Activated T-helper 17 cell treated with anti-CD3 and anti-CD28 coated beads, Interleukin-2, amount 50 U/mL, for 72 hours (primary cell): ENCODE measurements at places on chromosomes 16 and 17. TPM values are rescaled to one million over a fixed set of nuclear protein-coding genes. Genes with fewer than 3 reads are reported as not detected.

GRCh38 chr17:69856946-69857345 is 218.1 kb upstream of the KCNJ16 start:
- ATAC-seq = no peak

- no peak for ATAC-seq
Measured at GRCh38 chr17:28538296-28538895, 14.0 kb downstream of the UNC119 start.

GRCh38 chr16:12358898-12359297 is 382.4 kb downstream of the SNX29 start:
- ATAC-seq = no peak

DNA sequence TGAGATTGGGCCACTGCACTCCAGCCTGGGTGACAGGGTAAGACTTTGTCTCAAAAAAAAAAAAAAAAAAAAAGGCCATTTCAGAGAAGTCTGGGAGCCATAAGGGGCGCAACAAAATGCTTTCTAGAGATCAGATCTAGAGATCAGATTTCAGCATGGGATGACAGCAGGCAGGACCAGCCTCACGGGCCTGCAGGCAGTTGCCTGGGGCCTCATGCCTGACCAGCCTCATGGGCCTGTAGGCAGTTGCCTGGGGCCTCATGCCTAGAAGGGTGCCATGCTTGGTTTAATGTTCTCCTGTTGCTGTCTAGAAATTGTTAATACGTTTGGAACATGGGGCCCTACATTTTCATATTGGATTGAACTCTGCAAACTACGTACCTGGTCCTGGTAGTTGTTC is 59.4 kb downstream of the MARF1 start:
- ATAC-seq = no peak

GRCh38 chr16:49276646-49277385 is 4.8 kb downstream of the CBLN1 start:
- ATAC-seq = no peak

DNA sequence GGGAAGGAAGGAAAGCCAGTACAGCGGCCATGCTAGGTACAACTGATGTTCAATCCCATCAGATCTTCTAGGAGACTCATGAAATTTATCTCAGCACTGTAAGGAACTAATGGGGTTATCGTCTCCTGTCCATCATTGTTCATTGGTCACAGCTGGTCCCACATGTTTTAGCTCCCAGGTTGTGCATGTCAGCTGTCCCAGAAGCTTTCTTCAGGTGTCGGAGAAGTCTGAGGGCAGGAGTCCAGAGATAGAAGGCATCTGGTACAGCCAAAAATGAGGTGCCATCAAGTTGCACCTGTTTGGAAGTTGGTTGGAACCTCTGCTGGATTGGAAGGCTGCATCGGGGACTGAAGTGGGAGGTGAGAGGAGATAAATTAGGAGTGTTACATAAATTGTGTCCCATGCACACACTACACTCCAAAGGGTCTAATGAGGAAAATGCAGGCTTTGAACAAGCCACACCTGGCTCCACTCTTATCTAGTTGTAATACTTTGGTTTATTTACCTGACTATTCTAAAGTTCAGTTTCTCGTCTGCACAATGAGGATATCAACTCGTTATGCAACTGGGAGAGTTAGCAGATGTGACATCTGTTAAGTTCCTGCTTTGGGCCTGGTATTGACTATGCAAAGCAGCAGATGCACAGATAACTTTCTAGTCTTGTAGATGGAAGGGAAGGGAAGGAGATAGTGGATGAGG is 62.9 kb downstream of the MAP2K6 start:
- no peak for ATAC-seq

- ATAC-seq = no peak
Measured at GRCh38 chr16:78199325-78200022, 100.0 kb downstream of the WWOX start.

DNA sequence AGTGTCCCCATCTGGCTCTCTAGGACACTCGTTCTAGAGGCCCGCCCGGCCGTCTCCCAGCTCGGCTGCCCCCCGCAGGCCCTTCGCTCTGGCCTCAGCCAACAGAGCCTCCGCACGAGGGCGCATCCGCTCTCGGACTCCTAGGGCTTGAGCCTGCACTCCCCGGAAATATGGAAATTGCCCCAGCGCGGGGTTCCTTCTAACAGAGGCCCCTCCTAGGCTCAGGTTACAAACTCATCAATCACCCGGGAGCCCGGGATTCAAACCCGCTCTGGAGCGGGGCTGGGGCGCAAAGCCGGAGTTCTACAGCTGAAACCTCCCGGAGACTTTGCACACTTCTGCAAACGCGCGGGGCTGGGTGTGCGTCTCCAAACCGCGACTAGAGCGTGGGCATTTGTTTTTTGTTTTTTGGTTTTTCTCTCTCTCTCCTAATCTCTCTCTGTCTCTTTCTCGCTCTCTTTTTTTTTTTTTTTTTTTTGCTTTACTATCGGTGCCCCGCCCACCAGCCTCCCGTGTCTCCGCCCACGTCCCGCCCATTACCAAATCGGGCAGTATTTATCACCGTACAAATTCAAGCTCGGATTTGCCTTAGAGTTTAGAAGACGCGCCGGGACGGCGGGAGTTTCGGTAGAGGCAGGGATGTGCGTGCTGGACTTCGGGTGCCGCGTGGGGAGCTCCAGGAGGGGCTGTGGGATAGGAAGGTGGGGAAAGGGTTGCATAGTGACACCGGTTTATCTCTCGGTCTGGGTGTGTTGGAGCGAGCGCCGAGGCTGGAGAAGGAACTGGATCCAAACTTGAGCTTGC is 2.4 kb upstream of the FOXL1 start:
- no peak for ATAC-seq

DNA sequence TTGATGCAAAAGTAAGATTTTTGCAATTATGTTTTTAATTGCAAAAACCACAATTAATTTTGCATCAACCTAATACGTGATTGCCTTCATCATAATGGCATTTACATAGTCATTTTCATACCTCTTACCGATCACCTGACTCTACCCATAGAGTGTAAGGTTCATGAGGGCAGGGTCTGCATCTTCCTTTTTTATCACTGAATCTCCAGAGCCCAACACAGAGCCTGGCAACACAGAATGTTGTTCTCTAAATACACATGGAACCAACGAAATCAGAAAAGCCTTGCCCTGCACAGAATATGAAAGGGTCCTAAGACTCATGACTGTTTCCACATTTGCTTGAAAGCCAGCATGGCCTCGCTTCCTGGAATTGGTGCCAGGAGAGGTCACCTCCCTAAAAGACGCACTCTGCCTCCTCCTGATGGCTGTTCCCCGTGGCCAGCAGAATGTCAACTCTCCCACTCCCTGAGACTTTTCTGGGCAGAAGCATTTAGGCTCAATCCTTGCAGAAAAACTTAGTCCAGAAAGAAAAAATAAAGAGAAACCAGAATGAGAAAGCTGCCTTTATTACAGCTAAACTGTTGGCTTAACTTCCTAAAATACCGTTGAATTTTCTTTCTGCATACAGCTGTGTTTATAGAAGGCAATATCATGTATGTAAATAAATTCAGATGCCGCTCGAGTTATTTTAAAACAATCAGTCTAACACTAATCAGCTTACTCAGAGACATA is 327.8 kb upstream of the MAF start:
- ATAC-seq = no peak

DNA sequence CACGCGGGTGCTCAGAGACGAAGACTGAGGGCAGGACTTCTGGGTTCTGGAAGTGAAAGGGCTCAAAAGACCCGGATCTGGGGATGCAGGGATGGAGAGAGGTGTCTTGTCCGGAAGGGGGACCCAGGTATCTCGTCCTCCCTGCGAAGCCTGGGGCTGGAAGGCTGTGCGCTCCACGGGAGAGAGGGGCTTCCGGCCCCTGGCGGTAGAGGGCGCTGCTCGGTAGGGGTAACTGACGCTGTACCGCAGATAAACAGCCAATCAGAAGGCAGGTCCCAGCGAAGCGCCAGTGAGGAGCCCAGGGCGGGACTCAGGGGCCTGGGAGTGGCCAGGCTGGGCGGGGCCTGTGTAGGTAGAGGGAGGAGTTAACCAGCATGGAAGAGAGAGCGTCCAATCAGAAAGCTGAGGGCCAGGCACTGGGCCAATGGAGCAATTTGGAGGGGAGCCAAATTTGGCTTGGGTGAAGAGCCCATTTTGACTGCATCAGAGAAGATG is 804 bp downstream of the TGFB1I1 start:
- ATAC-seq = peak; percentile 44

DNA sequence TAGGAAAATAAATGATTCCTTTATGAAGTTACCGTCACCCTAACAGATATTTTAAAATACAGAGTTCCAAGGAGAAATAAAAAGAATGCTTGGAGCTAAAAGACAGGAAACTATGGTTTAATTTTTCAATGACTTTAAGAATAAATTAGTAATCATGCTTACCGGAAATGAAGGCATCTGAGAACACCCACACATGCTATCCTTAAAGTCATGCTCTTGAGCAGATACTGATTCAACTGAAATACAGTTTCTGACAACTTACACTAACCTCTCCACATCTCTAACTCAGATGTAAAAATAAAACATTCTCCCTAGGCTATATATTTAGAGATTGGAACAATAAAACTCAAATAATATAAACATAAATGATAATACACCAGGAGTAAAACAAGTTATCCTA is 7.8 kb downstream of the PSMD12 start:
- ATAC-seq = peak; percentile 72

GRCh38 chr16:24493821-24494220 is 45.5 kb upstream of the RBBP6 start:
- ATAC-seq = no peak

DNA sequence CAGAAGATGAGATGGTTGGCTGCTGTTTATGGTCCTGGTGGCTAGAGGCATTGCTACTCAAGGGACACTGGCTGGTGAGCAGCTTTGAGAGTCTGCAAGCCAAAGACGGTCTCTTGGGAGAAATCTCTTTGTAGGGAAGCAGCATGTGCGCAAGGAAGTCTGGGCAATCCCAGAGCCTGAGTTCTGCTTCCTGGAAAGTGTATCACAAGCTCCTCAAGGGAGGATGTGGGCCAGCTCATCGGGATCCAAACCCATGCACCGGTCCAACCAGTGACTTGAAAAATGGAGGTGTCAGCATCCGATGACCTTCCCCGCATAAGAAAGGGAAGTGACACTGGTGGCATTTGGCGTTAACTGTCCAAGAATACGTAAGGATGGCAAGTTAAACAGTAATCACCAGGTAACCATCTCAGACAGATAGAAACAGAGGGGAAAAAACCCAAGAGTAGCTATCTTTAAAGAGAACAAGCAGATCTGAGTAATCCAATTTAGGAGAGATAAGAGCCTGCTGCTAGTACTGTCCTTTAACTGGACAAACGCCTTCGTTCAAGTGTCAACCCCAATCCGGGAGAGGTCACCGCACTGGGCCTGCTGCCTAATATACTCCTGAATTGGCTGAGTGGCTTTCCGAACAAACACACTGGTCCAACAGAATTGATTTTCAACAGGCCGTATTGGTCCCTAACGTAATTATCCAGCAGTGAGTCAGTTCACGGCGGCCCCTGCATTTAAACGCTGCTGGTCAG is 303.0 kb upstream of the ZFHX3 start:
- no peak for ATAC-seq

DNA sequence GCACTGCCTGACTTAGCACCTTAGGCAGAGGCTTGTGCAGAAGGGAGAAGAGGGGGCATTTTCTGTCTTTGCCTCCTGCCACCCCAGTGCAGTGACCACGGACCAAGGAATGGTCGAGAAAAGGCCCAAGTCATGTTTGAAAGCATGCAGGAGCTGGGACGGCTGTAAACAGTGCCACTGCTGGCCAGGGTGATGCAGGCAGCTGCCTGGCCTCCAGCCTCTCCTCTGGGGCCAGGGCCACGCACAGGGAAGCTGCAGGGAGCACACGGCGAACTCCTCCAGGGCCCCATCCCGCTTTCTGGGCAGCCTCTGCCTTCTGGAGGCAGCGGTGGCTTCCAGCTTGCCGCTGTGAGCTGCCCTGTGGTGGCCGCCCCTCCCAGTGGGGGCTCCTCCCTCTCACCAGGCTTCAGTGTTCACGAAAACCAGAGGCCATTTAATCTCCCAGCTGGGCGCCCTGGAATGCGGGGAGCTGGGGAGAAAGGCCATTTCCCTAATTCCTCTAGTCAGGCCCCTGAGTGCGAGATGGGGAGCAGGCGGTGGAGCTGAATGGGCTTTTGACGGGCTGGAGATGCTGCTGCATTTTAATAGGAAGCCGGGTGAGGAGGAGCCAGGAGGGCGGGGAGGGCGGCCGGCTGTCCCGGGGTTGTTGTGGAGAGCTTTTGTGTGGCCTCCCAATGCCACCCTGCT is 28.7 kb upstream of the DNAI2 start:
- no peak for ATAC-seq

The DYNLRB2 gene
- total RNA-seq = not detected

The GUCY2D gene
- total RNA-seq = 0.15 TPM

The CDH11 gene
- total RNA-seq = not detected

The MYH8 gene
- total RNA-seq = not detected

The MARF1 gene
- 85.0 TPM for total RNA-seq

The TMEM100 gene
- not detected for total RNA-seq

The KRTAP4-9 gene
- total RNA-seq = not detected
